ENCODE measurements at places on chromosomes 3 and 15. TPM values are rescaled to one million over a fixed set of nuclear protein-coding genes. Genes with fewer than 3 reads are reported as not detected.

DNA sequence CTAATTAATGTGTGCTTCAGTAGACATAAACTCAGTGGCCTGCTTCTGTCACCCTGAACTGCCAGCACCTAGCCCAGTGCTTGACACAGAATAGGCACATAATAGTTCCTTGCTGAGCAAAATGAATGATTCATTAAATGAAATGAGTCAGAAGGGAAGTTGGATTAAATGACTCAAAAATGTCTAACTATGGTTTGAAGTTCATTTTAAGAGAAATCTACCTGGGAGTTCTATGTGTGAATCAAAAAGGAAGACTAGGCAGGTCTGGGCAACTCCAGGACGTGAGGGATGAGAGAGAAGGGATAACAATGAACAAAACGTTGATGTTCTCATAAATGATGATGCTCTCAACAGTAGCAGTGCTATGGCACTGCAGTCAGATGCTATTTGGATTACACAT, 175.0 kb downstream of the CFAP20DC start:
- H3K27me3 ChIP-seq, result no peaks in the 10 kb centered on the region
- no peak overlapping the region for H3K27ac ChIP-seq
- H3K4me3 ChIP-seq, result no peak overlapping the region
- no peak for DNase-seq
- no peaks in the 10 kb centered on the region for H3K36me3 ChIP-seq
- no peaks in the 10 kb centered on the region for H3K4me1 ChIP-seq

The RETNLB gene
- not detected for total RNA-seq

The SERINC4 gene
- not detected for total RNA-seq

DNA sequence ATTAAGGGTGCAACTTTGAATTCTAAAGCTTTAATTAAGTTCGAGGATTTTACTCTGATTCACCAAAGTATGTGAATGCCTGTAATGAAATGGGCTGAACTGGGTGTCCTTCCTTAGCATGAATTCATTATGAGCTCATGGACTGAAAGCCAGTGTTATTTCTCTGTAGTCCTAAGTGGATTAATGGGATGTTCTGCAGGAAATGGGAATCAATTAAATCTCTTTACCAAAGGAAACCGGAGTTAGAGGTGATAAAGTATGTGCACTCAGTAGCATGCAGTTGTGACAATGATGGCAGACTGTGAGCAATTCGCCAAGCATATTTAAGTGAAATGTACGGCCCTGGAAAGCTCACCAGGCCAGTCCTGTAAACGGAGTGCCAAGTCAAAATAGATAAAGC, 138.7 kb downstream of the CHL1 start:
- no peak overlapping the region for H3K4me3 ChIP-seq
- no peak overlapping the region for H3K27ac ChIP-seq
- no peaks in the 10 kb centered on the region for H3K27me3 ChIP-seq

DNA sequence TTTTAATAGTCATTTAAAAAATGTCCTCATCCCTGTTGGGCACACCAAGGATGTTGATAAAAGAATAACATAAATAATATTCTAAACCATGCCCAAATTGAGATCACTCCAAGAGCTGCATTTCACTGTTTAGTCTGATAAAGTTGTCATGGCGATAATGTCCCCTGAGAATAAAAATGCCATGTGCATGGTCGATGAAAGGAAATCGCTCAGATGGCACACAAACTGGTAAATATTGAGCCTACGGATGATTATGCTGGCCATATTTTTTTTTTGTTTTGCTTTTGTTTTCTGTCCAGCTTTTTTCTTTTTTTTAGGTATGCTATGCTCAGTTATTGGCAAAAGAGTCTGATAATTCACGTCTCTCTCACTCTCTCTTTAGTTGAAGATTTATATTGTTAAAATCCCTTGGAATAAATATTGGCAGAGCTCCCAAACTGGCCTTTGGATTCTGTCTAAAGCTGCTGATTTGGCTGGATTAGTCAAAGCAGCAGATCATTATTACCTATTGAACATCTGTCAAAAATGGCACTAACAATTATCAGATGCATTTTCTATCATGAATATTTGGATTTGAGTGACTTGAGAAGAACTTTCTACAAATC, 643.8 kb downstream of the SQOR start:
- H3K27me3 ChIP-seq, result no peaks in the 10 kb centered on the region
- H3K4me3 ChIP-seq, result no peak overlapping the region
- H3K36me3 ChIP-seq, result no peaks in the 10 kb centered on the region
- DNase-seq, result no peak

DNA sequence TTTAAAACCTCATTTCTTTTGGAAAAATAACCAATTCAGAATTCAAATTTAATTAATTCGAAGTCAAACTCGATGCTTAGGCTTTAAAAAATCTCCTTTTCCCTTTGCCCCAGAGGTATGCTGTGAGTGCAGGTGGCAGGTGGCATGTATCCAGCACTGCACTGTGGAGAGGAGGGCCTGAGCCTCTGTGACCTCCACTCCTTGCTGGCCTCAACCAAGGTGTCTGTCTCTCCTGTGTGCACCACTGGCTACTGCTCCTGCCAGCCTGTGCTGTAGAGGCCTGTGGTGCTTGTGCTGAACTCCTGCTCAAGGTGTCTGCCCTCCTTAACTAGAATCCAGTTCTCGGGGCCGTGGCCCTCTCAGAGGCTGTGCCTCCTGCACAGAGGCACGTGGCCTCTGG, 56.2 kb upstream of the NEDD4 start:
- no peaks in the 10 kb centered on the region for H3K4me1 ChIP-seq
- H3K27me3 ChIP-seq, result no peaks in the 10 kb centered on the region
- no peaks in the 10 kb centered on the region for H3K36me3 ChIP-seq
- no peak overlapping the region for H3K27ac ChIP-seq

- no peaks in the 10 kb centered on the region for H3K4me1 ChIP-seq
- no peak overlapping the region for H3K27ac ChIP-seq
- DNase-seq, result peak; percentile 81
- no peak overlapping the region for H3K4me3 ChIP-seq
- H3K36me3 ChIP-seq, result no peaks in the 10 kb centered on the region
These were observed 511.3 kb downstream of the SHQ1 start for GRCh38 chr3:72336821-72337479.

- no peak for DNase-seq
- no peak overlapping the region for H3K4me3 ChIP-seq
- H3K36me3 ChIP-seq, result peaks cover 23% of the 10 kb centered on the region
- no peaks in the 10 kb centered on the region for H3K4me1 ChIP-seq
- H3K27ac ChIP-seq, result no peak overlapping the region
- H3K27me3 ChIP-seq, result no peaks in the 10 kb centered on the region
These were observed 55.1 kb downstream of the SLC6A6 start for GRCh38 chr3:14457481-14457880.

- H3K4me3 ChIP-seq, result no peak overlapping the region
- no peak overlapping the region for H3K27ac ChIP-seq
- no peaks in the 10 kb centered on the region for H3K4me1 ChIP-seq
These were observed 40.3 kb downstream of the CDAN1 start for GRCh38 chr15:42696626-42697025.

The SOX14 gene
- total RNA-seq, result not detected

The ZDHHC23 gene
- total RNA-seq, result 1.1 TPM

The RPP25 gene
- total RNA-seq, result 9.4 TPM

DNA sequence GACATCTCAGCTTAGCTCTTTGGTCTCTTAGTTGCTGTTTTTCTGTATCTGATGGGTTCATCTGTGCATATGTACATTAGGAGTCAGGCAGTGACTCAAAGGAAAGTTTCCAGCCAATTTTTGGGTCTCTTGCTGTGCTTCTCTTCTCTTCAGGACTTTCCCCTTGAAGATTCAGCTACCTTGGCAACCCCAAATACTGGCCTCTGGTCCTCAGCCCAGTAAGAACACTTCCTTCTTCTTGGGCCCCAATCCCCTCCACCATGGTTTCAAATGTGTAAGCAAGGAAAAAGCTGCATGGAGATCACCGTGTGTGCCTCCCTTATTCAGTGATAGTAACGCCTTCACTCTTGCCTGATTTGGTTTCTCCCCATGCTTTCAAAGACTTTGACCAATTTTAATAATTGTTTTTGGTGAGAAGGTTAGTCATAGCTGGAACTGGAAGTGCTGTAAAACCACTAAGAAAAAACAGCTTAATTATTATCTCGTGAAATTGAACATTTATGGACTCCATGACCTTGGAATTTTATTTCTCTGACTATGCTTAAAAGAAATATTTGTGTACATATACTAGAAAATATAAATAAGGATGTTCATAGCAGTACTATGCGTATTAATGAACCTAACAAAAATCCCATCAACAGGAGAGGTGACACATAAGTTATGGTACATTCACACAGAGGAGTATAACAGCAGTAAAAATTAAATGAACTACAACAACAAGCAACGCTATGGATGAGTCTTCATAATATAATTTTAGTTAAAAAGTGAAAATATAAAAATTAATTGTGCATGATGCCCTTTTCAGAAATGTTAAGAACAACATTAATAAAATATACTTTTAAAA, 125.3 kb upstream of the BCL6 start:
- no peaks in the 10 kb centered on the region for H3K4me1 ChIP-seq
- no peaks in the 10 kb centered on the region for H3K27me3 ChIP-seq
- H3K27ac ChIP-seq, result no peak overlapping the region
- no peak for DNase-seq
- H3K4me3 ChIP-seq, result no peak overlapping the region
- no peaks in the 10 kb centered on the region for H3K36me3 ChIP-seq

The SCN11A gene
- 0.07 TPM for total RNA-seq

GRCh38 chr3:164200053-164200823, 878.1 kb downstream of the SI start:
- H3K4me1 ChIP-seq, result no peaks in the 10 kb centered on the region
- no peaks in the 10 kb centered on the region for H3K27me3 ChIP-seq
- no peak overlapping the region for H3K27ac ChIP-seq

- no peak overlapping the region for H3K27ac ChIP-seq
- H3K36me3 ChIP-seq, result no peaks in the 10 kb centered on the region
- H3K4me3 ChIP-seq, result no peak overlapping the region
- H3K4me1 ChIP-seq, result no peaks in the 10 kb centered on the region
These were observed 68.5 kb downstream of the BCHE start for GRCh38 chr3:165768680-165769079.

DNA sequence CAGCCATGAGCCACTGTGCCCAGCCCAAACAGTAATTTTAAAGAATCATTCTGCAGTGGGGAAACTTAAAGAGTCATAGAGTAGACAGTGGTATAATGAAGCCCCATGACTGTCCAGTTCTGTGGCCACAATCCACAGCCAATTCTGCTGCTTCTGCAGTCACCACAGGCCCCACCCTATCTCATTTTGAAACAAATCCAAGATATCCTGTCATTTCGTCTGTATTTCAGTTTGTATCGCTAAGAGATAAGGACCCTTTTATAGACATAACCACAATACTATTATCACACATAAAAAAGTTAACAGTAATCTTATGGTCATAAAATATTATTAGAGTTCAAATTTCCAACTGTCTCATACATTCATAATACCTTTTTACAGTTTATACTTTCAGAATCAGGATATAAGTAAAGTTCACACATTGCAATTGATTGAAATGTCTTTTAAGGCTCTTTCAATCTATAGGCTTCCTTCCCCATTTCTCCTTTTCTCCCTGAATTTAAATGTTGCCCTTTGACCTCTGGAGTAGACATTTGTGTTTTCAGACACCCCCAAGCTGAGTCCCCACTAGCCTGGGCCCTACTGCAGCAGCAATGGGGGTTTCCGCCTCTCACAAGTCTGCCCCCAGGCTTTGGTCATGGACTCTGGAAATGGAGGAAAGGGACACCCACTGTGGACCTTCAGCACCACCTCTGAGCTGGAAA, 4.2 kb upstream of the NUP210 start:
- DNase-seq, result no peak
- H3K36me3 ChIP-seq, result no peaks in the 10 kb centered on the region
- no peak overlapping the region for H3K27ac ChIP-seq
- H3K27me3 ChIP-seq, result no peaks in the 10 kb centered on the region

The EIF4E3 gene
- total RNA-seq, result 23.3 TPM

All from right atrium auricular region (tissue), 2 donors.